ENCODE measurements at places on chromosomes 6 and 20.

DNA sequence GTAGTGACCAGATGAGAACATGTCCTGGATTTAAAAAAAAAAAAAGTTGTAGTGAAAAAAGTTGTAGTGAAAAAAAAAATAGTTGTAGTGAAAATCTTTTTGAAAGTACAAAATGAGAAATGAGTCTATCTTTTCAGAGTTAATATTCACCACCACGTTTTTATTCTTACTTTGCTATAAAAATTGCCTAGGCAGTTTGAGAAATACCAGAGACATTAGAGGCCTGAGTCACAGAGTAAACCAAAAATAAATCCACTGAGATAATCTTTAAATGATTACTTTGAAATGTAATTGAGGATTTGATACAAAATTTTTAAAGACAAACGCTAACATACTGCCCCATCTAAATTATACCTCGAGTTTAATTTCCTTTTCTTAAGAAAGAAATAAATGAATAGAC is 101.2 kb upstream of the TIAM2 start:
- no peak for DNase-seq

- no peak for DNase-seq
These were observed 184.2 kb downstream of the PLCB4 start for GRCh38 chr20:9253006-9253539.

DNA sequence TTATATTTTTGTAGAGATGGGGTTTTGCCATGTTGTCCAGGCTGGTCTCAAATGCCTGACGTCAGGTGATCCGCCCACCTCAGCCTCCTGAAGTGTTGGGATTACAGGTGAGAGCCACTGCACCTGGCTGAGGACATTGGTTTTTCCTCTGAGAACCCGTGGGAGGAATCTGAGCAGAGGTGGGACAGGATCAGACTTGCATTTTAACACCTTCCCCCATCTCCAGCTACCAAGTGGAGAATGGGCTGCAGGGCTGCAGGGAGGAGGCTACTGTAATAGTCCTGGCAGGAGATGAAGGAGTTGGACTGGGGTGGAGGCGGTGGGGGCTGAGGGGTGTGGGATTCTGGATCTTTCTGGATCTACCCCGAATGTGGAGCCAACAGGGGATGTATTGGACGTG is 24.5 kb downstream of the FAM110A start:
- DNase-seq, result no peak

DNA sequence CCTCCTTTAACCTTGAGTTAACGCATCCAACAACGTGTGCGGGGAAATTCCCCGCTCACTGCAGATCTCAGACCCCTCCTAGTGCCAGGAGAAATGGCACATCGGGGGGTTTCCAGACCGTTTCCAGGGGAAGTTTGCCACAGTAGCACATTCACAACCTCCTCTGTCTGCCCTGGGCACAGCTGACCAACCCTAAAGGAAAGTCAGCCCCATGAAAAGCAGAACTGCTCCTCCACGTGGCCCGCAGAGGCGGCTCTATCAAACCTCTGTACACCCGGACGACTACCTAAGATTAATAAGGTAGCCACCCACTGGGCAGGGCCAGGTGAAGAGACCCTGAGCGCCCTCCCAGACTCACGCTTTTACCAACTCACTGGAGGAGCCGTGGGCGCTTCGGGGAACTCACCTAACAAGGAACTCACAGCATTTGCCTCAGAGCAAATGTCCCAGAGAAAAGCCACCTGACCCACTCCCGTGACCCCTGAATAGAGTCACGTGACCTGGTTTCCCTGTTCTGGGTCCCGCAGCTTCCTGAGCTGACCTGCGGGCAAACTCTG is 93.1 kb downstream of the PRND start:
- DNase-seq, result peak; percentile 75

GRCh38 chr6:170265655-170266054 is 25.2 kb downstream of the DLL1 start:
- peak; percentile 83 for DNase-seq

GRCh38 chr20:10789386-10789785 is 115.6 kb upstream of the JAG1 start:
- DNase-seq, result no peak

DNA sequence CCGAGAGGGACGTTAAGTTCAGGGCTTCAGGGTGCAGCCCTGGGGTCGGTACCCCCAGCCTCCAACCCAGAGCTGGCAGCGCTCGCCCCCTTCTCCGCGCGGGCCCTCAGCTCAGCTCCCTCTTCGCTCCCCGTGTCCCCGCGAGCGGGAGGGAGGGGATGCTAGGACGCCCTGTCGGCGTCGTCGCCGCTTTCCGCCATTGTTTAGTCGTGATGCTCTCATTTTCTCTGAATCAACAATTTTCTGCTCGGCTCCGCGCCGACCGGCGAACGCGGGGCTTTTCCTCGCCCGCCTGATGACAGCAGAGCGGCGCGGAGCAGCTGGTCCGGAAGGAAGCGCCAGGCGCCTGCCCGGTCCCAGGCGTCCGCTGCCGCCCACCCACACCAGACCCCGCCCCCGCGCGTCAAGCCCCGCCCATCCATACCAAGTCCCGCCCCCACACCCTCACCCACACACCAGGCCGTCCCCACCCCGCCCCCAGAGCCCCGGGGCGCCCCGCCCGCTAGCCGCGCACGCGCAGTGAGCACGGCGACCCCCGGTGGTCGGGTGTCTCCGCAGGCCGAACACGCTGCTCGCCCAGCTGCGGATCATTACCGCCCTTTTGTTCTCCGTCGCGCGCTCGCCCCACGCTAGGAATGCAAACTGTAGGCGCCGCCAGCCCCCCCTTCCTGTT is 50.1 kb upstream of the SLC32A1 start:
- DNase-seq, result no peak

DNA sequence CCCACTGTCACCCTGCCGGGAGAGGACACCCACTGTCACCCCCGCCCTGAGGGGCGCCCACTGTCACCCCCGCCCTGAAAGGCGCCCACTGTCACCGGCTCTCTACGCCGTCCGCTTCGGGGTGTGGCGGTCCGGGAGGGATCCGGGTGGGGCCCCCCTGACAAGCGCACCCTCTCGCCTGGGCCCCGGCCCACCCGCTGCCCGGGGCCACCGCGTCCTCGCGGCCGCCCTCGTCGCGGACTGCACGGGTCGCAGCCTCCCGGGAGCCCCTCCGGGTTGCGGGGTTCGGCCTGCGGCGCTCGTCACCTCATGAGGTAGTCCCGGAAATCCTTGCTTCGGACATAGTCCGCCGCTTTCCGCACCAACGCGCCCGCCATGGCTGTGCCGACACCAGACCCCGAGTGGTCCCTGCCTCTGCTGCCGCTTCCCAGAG is 224 bp downstream of the MPC1 start:
- DNase-seq, result no peak

DNA sequence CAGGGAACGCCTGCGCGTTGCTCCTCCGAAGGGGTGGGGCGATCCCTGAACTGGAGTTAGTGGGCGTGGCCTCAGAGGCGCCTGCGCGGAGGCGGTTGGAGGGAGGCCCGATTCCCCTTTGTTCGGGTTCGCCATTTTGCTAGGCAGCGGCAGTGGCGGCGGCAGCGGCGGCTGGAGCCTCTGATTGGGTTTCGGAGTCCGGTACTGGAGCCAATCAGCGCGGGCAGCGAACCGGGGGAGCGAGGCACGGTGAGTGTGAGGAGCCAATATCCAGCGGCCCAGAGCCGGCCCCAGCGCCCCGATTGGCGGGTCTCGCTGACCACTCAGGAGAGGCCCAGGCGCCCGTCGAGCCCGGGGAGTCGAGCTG is at the start of gene NFYA:
Gene NFYA (plus strand): TSS at position 139 of the 367 bp plus-strand sequence. CDS start 6,116 bp downstream, outside the sequence.
- DNase-seq, result no peak

DNA sequence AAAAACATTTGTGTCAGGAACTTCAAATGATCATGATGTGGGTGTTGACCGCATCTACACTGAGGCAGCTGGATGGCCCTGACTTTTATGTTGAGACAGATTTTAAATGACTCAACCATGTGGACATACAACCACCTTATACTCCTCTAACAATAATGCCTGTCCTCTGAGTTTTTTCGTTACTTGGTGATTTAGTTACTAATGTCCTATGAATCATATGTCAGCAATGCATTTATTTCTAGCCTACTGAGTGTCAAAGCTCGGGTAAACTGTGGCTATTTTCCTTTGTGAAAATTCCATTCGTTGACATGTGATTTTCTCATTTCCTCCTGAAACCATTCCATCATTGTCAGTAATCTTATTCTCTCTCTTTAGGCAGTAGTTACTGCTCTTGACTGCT is 38.9 kb upstream of the NKX2-4 start:
- no peak for DNase-seq

DNA sequence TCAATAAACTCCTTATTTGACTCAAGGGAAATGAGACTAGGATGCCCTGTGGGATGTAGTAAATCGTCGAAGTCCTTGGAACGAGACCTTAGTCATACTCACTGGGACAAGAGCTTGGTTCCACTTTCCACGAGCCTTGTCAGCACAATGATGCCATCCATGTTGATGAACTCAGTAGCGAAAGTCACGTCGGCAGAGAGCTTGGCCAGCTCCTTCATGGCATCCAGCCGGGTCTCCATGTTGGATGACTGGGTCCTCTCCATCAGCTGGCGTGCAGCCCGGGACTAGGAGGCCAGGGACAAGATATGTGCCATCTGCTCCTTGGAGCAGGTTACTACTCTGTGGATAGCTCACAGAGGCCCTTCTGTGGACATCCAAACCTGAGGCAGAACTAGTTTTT is 17.5 kb downstream of the ELMO2 start:
- no peak for DNase-seq

DNA sequence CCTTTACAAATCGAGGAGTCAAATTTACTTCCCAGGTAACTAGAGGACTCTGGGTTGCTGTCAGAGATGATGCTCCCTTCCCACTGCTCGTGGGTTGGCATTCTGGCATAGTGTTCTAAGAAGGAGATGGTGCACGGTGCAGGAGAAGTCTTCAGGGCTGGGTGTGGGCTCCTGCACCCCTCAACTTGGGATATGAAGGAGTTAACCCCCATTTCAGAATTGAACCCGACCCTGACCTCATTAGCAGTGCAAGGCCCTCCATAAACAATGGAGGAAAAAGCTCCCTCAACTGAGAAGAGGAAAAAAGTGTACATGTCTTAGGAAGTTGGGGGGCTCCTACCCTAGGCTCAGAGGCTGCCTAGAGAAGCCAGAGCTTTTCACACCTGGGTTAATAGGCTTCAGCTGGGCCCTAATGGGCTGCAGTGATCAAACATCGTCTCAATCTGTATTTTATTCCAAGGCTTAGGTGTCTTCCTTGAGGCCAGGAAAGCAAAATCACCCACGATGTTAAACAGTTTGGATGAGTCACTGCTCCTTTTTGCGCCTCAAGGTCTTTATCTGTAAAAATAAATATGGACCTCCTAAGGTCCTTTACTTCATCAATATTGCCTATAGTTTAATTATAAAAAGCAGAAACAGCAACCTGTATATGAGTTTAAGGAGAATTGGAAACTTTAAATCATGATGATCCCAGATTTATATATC is 29.4 kb downstream of the TFAP2B start:
- DNase-seq, result no peak
